ENCODE measurements at places on chromosomes 4 and X. TPM values are rescaled to one million over a fixed set of nuclear protein-coding genes. Genes with fewer than 3 reads are reported as not detected.

- no peak for DNase-seq
Measured at GRCh38 chrX:16517039-16517605, 132.8 kb upstream of the S100G start.

DNA sequence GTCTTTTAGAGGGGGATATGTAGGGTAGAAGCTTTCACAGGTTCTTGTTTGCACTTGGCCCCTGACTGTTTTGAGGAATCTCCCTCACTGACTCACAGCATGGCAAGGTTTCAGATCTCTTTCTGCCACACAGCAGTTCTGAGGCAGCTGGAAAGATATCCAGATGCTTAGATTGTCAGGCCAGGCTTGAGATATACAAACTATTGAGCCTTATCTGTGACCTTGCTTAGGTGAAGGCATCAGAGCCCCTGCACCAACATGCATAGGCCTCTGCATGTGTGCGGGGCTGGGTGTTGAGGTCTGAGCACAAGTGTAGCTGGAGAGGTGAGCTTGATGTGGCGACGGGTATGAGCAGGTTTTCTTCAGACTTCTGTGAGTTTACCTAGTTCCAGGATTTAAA, 80.9 kb upstream of the MSANTD1 start:
- no peak for DNase-seq

DNA sequence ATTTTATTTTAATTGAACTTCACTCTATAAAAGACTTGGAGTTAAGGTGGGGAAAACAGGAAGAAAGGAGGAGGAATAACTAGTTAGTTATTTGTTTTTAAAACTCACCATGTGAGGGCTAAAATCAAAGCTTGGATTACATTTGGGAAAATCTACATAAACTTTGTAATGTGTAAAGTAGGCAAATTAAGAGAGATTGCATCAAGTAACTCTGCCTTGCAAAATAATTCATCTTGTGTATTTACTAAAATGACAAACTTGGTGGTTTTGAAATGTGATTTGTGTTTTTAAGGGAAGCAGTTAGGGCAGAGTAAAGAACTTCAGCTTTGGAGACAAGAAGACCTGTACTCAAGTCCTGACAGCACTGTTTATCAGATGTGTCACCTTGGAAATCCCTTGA, 43.3 kb upstream of the RASSF6 start:
- DNase-seq = no peak

- DNase-seq = no peak
Measured at GRCh38 chr4:184012937-184013336, 107.8 kb downstream of the STOX2 start.

DSPP gene
- polyA plus RNA-seq = not detected

Data from A549 (cell line).